Type B pancreatic cell (in vitro differentiated cells): ENCODE measurements at places on chromosomes 7 and 10.

- peak; percentile 44 for DNase-seq
Observed at GRCh38 chr10:100970914-100971811, 1.9 kb downstream of the SEMA4G start.

GRCh38 chr7:16900209-16900768 is 18.5 kb upstream of the AGR3 start:
- DNase-seq = no peak

GRCh38 chr10:16999665-17000451 is 129.8 kb downstream of the CUBN start:
- DNase-seq = no peak

GRCh38 chr7:12494687-12495024 is 75.9 kb upstream of the SCIN start:
- no peak for DNase-seq

- DNase-seq = no peak
Observed at GRCh38 chr7:44911911-44912310, 26.6 kb upstream of the PURB start.

DNA sequence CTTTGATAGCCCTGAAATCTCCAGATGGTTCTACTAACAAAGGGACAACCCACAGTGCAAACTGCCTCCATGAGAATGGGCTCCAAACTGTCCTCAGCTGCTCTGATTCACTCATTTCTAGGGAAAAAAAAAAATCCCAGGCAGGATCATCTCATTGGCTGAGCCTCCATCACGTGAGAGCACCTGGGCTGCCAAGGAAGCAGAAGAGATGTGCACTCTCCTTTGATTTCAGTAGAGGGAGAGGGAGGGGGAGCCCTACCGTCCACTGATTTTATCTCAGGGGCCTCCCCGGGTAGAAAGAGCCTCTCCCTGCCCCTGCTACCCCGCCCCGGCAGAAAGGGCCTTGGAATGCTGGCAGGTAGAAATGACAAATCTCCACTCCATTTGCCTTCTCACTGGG is 725.4 kb downstream of the PHTF2 start:
- DNase-seq = no peak

GRCh38 chr7:102140952-102141370 is 145.7 kb upstream of the SH2B2 start:
- no peak for DNase-seq

GRCh38 chr7:127900141-127900540 is 131.1 kb downstream of the LRRC4 start:
- DNase-seq = no peak

DNA sequence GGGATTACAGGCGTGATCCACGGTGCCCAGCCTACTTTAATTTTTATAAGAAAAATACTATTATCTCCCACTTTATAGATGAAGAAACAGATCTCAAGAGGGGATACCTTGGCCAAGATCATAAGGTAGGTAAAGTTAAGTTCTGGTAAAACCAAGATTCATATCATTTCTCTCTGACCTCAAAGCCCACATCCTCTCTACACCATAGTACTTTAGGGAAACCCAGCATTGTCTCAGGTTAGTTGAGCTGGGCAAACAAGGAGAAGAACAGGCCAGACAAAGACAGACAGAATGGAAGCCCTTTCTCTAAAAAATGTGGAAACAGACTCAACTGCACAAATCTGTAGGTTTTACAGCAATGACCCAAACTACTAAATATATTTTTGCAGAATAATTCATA is 197.7 kb upstream of the FRMD4A start:
- no peak for DNase-seq

DNA sequence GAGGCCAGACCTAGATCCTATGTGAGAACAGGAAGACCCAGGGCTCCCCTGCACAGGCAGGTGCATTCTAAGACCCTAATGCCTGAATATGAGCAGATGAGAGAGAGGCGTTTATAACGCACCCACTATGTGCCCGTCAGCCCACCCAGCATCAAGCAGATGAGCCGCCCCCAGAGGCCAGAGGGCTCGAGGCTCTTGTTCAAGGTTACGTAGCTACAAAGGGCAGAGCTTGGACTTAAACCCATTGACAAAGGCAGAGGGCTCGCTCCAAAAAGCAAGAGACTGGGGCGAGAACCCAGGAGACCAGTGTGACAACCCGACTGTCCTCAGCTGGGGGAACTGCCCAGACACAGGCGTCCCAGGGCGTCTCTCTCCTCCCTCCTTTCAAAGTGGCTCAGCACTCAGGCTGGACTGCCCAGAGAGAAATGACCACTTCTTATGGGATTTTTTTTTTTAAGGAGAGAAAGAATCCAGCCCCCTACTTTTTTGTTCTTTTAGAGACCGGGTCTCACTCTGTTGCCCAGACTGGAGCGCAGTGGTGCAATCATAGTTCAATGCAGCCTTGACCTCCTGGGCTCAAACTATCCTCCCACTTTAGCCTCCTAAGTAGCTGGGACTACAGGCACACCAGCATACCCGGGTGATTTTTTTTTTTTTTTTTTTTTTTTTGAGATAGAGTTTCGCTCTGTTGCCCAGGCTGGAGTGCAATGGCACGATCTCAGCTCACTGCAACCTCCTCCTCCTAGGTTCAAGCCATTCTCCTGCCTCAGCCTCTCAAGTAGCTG is 40.1 kb downstream of the TNRC18 start:
- DNase-seq = no peak

DNA sequence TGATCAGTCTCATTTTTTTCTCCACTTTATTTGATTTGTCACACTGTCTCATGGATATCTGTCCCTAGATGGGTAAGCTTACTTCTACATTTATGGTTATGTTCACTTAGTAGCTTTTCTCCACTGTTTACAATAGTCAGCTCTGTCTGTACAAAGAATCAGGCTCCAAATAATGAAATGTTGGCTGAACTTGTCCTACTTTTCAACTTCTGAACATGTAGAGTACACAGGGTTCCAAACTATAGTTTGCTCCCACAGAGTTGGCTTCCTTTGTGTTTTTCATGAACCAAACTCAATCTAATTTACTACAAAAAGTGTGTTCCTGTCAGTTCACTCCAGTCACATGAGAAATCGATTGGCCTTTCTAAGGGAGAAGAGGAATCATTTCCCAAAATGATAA is 175.0 kb downstream of the CCDC71L start:
- no peak for DNase-seq
